ENCODE measurements at places on chromosomes 16 and 17.
A peak's percentile ranks its signal among the peaks of the same experiment; 100 is the strongest.

DNA sequence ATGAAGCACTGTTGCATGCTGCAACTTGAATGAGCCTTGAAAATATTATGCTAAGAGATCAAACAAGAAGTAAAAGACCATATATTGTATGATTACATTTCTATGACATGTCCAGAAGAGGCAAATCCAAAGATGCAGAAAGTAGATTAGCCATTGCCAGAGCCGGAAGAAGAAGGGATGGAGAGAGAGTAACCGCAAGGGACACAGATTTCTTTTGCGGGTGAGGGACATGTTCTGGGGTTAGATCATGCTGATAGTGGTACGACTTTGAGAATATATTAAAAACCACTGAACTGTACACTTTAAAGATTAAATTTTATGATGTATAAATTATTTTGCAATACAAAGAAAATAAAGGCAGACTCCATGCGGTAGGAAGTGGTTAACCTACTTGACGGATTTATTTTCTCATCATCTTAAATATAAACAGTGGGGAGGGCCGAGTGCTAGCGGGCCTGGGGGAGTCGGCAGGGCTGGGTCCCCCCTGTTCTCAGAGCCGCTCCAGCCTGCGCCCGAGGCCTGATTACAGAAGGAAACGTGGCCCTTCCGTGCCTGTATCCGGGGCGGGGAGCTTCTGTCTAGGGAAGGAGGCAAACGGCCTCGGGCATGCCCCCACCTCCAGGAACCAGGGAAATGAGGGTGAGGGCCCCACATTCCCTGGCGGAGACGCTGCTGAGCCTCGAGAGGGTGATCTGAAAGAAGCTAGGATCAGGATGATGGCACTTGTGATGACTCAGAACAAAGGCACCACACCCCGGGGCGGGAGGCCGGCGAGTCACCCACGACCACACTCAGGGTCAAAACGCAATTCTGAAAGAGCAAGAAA, 48.0 kb downstream of the SHCBP1 start:
- DNase-seq = no peak

DNA sequence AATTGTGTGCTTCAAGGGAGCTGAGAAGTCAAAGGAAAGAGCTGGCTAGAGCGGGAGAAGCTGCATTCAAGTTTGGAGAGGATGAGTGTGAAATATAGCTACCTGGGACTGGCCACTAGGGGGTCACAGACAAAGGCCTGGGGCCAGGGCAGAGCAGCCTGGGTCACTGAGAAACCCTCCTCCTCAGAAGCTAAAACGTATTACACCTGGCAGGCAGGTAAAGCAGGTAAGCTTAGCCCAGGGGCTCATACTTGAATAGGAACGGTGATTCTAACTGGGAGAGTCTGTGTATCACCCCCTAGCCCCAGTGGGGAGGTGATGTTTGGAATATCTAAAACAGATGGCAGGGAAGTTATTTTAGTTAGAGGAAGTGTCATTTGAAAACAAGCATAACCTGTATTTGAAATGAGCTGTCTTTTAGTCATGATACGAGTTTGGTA, 6.8 kb downstream of the KRT37 start:
- DNase-seq = no peak

DNA sequence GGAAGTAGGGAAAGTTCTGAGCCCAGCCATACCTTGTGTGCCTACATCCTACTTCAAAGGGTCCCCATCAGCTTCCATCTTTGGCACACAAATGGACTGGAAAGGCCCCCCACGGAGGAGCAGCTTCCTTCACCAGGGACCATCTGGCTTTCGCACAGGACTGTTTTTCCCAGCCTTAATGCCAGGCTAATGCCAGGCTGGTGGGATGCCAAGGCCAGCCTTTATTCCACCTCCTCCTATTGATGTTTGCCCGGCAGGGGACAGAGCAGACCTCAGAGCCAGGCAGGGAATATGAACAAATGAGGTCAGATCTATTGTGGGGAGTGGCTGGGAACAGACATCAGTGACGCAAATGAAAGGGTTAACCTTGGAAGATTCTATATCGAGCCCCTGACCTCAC, 5.7 kb downstream of the GPR179 start:
- no peak for DNase-seq

DNA sequence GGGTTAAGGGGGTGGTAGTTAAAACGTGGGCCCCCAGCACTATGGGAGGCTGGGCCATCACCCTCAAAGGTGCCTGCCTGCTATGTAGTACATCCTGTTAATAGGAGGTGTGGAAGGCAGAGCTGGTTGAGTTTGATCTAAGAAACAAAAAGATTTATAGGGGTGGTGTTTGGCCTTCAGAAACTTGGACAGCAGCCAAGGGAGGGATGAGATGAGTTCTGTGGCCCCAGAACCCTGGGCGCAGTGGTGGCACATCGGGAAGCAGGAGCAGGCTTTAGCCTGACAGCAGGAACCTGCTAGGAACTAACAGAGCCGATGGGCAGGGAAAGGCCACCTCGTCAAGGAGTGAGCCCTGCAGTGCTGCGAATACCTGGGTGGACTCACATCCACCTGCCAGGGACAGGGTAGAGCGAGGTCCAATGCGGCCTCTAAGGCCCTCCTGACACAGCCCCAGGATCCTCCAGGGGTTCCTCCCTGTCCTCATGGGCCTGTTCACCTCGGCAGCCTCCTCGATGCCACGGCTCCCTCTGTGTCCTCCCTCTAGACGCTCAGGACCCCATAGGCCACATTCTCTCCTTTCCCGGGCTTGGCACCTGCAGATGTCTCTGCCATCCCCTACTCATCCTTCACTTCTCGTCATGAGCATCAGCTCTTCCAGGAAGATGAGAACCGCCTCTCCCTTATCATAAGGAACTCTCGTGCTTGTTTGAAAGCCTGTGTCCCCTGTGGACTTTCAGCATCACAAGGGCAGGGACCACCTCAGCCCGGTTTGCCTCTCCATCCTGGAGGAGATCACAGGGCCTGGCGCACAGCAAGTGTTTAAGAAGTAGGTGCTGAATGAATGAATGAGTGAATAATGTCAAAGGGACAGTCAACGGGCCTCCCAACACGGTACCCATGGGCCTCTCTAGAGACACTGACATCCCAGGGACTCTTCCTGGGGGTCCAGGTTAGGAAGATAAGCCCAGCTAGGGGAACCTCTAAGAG, 103.5 kb upstream of the TNRC6C start:
- DNase-seq = no peak

GRCh38 chr16:75169899-75170405, 21.6 kb downstream of the ZFP1 start:
- no peak for DNase-seq

DNA sequence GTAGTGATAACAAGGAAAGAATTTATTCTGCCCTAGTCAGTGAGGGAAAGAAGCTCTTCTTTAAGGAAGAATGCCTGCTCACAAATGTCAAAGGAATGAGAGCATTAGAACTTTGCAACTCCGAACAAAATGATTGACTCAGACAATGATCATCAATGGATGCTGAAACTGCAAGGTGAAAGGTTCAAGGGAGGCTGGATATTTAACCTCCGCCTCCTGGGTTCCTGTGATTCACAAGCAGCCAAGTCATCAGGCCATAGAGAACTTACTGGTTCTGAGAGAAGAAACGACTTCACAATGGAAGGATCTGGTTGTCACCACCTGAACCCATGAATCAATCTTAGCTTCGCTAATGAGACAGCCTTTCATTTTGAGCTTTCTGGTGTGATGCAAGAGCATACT, 16.0 kb upstream of the SCNN1B start:
- no peak for DNase-seq

DNA sequence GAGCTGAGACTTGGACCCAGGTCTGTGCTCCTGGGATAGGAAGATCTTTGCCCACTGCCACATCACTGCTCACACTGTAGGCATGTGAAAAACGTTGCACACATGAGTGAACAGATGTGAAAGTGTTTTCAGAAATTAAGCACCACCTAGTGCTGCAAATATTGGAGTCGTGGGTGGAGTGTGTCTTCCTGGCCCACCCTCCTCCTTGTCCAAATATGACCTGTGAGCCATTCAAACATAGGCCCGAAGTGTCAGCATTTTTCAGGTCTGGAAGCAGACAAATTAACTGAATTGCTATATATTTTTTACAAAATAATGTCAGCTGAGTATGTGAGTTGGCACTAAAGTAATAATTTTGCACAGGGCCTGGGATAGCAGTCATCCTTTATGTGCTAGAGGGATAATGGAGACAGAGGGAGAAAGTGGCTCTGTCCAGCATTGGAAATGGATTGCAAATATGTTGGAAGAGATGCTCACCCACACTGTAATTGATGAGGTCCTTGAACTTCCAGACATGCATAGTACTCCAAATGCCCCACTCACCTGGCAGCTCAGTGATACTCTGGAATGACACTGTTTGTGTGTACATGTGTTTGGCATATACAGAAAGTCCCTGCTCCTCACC, 58.7 kb downstream of the ACSM1 start:
- DNase-seq = no peak

GRCh38 chr16:4213737-4214136, 28.1 kb downstream of the SRL start:
- no peak for DNase-seq

- no peak for DNase-seq
These were observed 19.1 kb upstream of the CD79B start for GRCh38 chr17:63950940-63951907.

DNA sequence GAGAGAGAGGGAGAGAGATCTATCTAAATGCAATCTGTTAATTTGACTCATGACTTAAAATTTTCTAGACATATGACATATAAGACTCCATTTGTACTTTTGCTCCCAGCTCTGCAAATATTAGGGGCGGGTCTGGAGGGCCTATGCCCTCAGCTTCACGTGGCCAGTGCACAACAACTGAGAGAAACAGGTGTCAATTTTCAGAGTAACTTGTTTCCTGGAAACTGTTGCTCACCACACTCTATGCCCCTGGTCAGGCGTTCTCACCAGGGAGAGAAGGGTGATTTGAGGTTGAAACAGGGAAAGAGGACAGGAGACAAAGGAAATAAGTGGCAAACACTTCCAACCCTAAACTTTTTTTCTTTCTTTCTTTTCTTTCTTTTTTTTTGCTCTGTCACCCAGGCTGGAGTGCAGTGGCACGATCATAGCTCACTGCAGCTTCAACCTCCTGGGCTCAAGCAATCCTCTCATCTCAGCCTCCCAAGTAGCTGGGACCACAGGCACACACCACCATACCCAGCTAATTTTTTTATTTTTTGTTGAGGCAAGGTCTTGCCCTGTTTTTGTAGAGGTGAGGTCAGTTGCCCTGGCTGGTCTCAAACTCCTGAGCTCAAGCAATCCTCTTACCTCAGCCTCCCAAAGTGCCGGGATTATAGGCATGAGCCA, 270.0 kb downstream of the SLC39A11 start:
- DNase-seq = no peak

GRCh38 chr16:82699711-82700495, 73.1 kb downstream of the CDH13 start:
- no peak for DNase-seq

GRCh38 chr16:24721830-24722238, 7.6 kb upstream of the TNRC6A start:
- DNase-seq = peak; percentile 8

DNA sequence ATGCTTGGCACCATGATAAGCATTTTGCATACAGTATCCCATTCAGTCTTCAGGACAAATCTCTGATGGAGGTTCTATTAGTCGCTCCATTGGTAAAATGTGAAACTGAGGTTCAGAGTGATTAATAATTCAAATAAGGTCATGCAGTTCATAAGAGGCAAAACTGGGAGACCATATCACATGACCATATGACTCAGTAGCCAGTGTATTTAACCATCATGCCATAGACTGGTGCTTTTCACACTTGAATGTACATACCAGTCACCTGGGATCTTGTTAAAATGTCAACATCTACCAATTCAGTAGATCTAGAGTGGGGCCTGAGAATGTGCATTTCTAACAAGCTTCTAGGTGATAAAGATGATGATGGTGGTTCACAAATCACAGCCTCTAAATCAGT, 4.3 kb downstream of the ACSM3 start:
- DNase-seq = no peak

DNA sequence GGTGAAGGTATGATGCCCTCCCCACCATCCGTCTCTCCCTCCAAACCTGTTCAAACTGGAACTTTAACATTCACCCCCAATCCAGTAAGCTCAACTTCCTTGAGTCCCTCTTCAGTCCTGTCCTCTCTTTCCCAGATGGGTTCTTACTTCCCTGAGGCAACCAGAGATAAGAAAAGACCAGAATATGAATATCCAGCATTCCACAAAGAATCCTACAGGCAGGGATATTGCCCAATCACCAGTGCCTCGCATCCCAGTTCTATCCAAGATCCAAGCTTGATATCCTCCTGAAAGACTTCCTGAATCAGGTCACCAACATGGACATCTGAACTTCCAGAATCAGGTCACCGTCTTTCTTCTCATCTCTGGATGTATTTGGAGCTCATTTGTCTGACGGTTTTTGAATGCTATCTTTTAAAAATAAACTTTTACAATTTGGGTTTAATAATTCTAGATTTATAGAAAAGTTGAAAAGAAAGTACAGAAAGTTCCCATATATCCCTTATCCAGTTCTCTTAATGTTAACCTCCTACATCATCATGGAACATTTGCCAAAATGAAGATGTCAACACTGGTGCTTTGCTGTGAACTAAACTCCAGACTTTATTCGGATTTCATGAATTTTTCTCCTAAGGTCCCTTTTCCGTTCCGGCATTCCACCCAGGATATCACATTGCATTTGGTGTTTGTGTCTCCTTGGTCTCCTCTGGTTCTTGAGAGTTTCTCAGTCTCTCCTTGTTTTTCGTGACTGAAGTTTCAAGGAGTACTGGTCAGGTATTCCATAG, 13.7 kb upstream of the COL1A1 start:
- DNase-seq = no peak

DNA sequence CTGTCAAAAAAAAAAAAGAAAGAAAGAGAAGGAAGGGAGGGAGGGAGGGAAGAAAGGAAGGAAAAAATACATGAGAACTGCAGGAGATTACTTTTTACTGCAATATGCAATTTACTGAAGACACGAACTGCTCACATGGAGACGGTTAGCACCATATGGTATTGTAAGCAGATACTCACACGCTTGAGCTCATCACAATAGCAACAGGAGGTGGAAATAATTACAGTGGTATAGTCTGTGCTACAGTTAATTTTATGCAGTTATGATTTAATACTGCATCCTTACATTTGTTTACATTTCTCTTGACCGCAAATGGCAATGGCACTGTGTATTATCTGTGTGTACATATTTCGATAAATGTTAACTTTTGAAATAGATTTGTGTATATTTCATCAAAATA, 21.4 kb upstream of the SLC46A1 start:
- no peak for DNase-seq

DNA sequence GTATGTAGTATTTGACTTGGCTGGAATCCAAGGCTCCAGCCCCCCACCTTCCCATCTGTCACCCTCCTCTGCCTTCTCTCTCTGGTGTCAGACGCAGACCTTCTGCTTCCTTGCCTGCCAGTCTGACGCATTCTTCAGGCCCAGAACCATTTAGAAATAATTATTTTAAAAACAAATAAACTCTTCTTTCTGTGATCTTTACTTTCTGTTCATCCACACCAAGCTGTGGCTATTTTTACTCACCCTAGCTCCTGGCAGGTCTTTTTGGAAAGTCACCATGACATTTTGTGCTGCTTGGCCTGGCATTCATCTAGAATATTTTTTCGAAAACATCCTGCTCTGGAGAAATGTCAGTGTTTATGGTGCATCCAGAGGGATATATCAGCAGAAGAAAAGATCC, 330.7 kb upstream of the ASIC2 start:
- no peak for DNase-seq

GRCh38 chr17:57400648-57401047, 144.3 kb downstream of the MSI2 start:
- DNase-seq = no peak

- DNase-seq = peak; percentile 93
These were observed 7.4 kb downstream of the KDM6B start for GRCh38 chr17:7841396-7841914.

All from stimulated activated CD8-positive, alpha-beta memory T cell treated with anti-CD3 and anti-CD28 coated beads, Interleukin-7, amount 100 ng/mL, for 4 hours (primary cell).